COR-L47 (cell line): ENCODE measurements at places on chromosomes 3 and 15.

DNA sequence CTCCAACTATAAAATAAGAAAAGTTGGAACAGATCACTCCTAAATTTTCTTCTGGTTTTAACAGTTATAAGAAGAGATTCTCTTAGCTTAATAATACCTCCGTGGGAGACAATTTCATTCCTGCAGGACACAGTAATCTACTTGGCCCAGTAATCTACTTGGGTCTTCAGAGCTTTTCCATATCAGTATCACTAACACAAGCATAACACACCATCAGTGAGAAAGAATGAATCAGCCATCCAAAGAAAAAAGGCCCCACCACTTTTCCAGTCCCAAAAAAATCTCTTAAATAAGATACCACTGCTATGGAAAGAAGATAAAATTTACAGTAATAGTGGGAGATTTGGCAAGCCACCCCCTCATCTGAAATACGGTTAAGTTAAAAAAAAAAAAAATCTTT lies 20.2 kb downstream of the SIN3A start:
- DNase-seq: no peak

- no peak for DNase-seq
Observed at GRCh38 chr15:78306176-78306774, 6.9 kb upstream of the SKIC8 start.

- no peak for DNase-seq
Observed at GRCh38 chr3:161025911-161026310, 79.2 kb downstream of the B3GALNT1 start.

GRCh38 chr3:127655641-127656040 lies 17.1 kb upstream of the ABTB1 start:
- no peak for DNase-seq

GRCh38 chr3:135268941-135269532 lies 474.0 kb downstream of the EPHB1 start:
- DNase-seq: peak; percentile 94

GRCh38 chr15:35288580-35288979 lies 203.5 kb upstream of the NANOGP8 start:
- no peak for DNase-seq

DNA sequence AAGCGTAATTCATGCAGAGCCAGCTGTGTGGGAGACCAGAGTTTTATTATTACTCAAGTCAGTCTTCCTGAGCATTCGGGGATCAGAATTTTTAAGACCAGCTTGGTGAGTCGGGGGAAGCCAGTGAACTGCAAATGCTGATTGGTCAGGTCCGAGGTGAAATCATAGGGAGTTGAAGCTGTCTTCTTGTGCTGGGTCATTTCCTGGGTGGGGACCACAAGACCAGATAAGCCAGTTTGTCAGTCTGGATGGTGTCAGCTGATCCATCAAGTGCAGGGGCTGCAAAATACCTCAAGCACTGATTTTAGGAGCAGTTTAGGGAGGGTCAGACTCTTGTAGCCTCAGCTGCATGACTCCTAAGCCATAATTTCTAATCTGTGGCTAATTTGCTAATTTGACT lies 228.1 kb upstream of the ATP10A start:
- no peak for DNase-seq

DNA sequence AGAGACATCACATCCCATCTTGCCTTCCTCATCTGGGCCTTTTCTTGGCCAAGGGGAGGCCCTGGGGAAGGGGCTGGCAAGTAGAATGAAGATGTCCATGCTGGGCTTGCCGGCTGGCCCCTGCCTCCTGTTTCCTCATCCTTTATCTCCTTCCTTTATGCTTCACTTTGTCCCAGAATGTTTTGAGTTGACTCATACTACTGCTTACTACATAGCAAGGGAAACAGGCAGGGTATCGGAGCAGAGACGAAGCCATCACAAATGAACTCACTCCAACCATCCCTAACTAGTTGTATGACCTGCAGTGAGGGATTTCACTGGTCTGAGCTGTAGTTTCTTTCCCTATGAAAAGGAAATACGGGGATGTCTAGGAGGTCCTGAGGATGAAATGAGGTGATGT lies 66.0 kb downstream of the CHDH start:
- DNase-seq: no peak

DNA sequence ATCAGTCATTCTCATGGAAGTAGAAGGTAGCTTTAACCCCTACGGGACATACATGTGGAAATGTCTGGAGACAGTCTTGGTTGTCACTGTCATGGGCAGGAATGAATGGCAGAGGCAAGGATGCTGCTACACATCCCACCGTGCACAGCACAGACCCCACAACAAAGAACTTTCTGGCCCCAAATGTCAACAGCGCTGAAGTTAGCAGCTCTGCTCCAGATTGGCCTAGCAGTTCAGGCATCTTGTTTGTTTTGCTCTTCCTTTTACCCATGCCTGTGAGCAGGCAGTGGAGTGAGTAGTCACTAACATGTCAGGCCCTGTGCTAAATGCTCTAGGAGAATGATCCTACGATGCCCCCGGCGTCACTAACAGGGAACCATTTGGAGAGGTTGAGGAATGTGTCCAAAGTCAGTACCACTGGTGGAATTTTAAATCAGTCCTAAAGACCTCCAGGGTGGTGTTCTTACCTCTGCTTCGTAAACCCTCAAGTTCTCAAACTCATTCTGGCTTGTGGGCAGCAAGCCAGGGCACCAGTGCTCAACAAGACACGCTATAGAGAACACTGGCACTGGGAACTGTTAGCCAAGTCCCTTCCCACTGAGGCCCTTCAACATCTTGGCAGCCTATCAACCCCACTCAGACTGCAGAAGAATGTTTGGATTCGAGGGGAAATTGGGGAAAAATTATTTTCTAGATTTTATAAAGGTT lies 142.2 kb downstream of the FOXP1 start:
- DNase-seq: no peak

- DNase-seq: no peak
Observed at GRCh38 chr3:71421475-71421819, 162.1 kb downstream of the FOXP1 start.

GRCh38 chr15:51736751-51737521 lies 519 bp downstream of the LYSMD2 start:
- DNase-seq: peak; percentile 82

DNA sequence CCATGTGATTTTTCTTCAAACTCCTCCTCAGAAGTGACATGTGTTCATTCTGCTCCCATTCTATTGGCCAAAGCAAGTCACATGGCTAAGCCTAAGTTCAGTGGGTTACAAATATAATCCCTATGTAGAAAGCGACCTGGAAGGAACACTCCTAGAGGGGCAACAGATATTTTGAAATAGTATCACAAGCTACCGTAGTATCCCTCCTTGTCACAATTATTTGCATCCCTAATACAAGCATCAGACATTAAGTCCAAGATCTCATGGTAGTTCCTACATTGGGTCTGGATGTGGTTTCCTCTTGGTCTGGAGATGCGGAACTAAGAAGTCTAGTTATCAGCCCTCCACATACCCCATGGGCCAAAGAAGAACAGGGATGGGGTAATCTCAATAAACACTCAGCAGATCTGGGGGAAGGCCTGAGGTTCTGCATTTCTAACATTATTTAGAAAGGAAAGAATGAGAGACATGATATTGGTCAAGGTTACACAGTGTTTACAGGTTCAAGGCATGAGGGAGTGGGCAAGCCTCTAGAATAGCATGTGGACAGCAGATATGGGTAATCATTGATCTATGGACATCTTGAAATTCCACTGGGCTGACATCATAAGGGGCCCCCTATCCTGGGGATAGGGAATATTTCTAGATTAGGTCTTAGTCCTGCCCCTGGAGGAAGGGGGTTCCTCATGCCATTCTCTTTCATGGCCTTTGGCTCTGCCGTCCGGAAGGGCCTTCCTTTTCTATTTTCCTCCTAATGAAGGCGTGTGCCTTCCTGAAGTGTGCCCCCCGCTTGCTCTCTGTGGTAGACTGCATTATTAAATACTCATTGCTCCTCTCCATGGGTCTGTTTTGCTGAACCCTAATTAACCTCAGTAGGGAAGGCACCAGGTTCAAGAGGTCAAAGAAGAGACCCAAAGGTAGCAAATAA lies 17.8 kb upstream of the ABHD2 start:
- no peak for DNase-seq

DNA sequence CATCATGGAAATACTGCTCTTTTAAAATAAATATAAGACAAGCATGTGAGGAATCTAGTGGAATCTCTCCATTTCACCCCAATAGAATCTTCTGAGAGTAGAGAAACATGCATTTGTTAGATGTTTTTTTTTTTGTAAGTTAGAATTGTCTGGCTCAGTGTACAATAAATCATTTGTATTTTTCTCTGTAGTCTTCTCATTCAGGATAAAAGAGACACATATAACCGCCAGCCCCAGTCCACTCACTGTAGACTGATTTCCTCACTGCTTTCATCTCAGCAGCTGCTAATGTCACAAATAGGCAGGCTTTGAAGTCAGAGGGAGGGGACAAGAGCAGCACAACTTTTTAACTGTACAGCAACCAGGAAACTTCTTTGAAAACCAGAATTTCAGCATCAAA lies 140.2 kb upstream of the RBMS3 start:
- DNase-seq: no peak

DNA sequence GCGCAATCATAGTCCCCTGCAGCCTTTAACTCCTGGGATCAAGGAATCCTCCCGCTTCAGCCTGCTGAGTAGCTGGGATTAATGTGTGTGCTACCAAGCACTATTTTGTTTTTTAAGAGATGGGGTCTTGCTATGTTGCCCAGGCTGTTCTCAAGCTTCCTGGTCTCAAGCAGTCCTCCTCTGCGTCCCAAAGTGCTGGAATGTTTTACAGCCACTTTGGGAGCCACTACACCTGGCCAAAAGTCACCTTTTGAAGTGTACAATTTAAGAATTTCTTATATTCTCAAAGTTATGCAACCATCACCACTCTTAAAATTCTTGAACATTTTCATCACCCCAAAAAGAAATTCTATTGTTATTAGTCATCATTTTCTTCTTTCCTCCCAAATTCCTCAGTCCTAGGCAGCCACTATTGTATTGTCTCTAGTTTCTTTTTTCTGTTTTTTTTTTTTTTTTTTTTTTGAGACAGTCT lies 17.8 kb downstream of the CDV3 start:
- DNase-seq: no peak

- DNase-seq: no peak
Observed at GRCh38 chr3:108838436-108838835, 15.8 kb downstream of the TRAT1 start.

GRCh38 chr3:4670352-4670751 lies 177.2 kb downstream of the ITPR1 start:
- no peak for DNase-seq

GRCh38 chr3:151501171-151501922 lies 40.5 kb upstream of the IGSF10 start:
- no peak for DNase-seq

DNA sequence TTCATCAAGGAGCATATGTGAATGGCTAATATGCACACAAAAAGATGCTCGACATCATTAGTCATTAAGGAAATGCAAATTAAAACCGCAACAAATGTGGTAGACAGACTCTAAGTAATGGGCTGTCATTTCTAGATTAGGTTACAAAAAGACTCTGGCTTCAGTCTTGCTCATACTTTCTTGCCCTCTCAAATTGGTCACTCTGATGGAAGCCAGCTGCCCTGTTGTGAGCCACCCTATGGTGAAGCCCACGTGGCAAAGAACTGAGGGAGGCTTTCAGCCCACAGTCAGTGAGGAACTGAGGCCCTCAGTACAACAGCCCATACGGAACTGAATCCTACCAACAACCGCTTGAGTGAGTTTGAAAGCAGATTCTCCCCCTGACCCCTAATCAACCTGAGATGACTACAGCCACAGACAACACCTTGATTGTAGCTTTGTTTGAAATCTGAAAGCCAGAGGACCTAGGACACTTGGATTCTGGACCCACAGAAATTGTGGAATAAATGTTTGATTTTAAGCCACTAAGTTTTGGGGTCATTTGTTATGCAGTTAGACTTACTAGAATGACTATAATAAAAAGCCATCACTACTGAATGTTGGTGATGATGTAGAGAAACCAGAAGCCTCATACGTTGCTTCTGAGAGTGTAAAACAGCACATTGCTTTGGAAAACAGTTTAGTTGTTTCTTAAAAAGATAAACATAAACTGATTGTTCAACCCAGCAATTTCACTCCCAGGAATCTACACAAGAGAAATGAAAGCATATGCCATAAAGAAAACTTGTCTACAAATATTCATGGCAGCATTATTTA lies 45.7 kb downstream of the EHHADH start:
- no peak for DNase-seq

GRCh38 chr3:114538211-114538610 lies 244.4 kb downstream of the TIGIT start:
- DNase-seq: no peak

DNA sequence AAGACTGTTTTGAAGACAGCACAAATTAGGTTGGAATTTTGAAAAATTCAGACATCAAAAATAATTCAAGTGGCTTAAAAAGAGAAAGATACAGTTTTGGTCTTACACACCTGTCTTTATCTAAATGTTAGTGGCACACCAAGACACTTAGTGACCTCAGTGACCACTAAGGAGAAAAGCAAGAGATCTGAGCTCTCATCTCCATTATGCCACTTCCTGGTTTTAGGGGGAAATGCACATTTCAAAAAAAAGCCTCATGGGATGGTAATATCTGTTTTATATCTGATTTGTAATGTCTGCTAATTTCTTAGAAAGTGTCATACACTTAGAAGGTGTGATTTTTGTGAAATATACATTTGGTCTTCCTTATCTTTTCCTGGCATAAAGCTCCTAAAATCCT lies 16.4 kb downstream of the IL12A start:
- no peak for DNase-seq

- DNase-seq: no peak
Observed at GRCh38 chr3:106485217-106485616, 616.4 kb upstream of the CBLB start.

DNA sequence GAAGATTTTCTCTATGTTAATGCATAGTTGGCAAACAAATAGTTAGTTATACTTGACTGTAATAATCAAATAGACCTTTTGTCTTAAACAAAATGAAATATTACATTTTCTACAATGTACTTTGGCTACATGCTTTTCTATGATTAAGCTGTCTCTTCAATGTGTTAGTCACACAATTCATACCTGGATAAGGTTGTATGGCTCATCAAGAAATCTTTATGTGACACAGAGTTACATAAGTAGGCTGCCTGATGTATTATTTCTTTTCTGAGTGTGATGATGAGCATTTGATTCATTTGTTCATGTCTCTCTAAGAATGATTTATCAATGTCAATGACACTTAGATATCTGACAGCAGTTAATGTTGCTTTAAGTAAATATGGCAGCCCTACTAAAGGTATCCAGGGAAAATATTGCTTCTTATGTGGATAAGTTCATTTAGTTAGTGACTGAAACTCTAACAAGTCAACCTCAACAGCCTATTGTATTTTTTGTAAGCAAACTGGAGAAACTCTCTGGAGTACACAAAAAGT lies 157.4 kb upstream of the SOX2 start:
- DNase-seq: no peak

DNA sequence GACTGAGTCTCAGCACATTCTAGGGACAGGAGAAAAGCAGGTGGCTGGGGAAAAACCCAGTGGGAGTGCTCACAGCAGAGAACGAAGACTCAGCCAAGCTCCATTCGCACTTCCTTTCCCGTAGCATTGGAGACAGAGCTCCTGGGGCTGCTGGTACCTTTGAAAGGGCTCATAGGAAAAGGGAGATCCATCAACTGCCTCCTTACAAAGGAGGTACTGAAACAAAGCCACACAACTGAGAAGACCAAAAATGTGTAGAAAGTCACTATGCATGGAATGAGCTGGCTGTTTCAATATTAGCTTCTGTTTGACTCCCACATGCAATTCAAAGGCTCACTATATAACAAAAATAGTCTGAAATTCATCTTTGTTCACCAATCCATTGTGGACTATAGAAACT lies 16.9 kb downstream of the STIMATE start:
- DNase-seq: no peak
